Adrenal gland (tissue), 19 donors: ENCODE measurements at places on chromosomes 6 and 20.
A peak's percentile ranks its signal among the peaks of the same experiment; 100 is the strongest.

DNA sequence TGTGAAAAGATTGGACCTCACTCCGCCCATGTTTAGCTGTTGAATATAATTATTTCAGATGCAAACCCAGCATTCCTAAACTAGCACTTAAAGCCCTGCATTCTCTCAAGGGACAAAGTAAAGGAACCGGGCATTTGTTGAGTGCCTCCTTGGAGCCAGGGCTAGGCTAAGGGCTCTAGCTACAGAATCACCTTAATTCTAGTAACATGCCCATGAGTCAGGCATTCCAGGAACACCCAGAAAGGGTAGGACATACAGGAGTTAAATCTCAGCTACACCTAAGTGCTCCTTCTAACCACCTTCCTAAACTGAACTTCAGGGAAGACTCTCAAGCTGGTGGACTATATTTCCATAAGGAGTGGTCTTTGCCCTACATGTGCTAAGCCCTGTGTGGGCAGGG, 89.4 kb downstream of the SLC24A3 start:
- H3K27ac ChIP-seq = no peak overlapping the region
- H3K4me1 ChIP-seq = no peaks in the 10 kb centered on the region
- no peaks in the 10 kb centered on the region for H3K36me3 ChIP-seq
- no peaks in the 10 kb centered on the region for H3K27me3 ChIP-seq
- no peak for DNase-seq

- no peak overlapping the region for H3K27ac ChIP-seq
- DNase-seq = no peak
- no peaks in the 10 kb centered on the region for H3K4me1 ChIP-seq
- H3K27me3 ChIP-seq = no peaks in the 10 kb centered on the region
Measured at GRCh38 chr6:101931766-101932165, 538.3 kb downstream of the GRIK2 start.

DNA sequence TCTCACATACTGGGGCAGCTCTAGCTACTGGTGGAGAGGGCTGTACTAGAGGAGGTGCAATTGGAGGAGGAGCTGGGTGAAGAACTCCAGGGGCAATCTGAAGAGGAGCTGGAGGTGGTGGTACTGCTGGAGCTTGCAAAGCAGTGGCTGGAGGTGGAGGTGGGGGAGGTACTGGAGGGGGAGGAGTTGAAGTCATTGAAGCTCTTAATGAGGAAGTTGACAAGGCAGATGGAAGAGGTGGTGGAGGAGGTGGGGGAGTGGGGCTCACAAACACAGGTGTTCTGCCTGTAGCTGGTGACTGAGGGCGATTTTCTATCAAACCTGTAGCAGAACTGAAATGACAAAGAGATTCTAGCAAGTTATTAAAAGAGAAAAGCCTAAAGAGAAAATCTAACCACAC, 77.6 kb downstream of the WASF1 start:
- H3K36me3 ChIP-seq = no peaks in the 10 kb centered on the region
- no peak overlapping the region for H3K4me3 ChIP-seq
- H3K4me1 ChIP-seq = peaks cover 10% of the 10 kb centered on the region
- H3K27ac ChIP-seq = no peak overlapping the region
- DNase-seq = no peak
- no peaks in the 10 kb centered on the region for H3K27me3 ChIP-seq

DNA sequence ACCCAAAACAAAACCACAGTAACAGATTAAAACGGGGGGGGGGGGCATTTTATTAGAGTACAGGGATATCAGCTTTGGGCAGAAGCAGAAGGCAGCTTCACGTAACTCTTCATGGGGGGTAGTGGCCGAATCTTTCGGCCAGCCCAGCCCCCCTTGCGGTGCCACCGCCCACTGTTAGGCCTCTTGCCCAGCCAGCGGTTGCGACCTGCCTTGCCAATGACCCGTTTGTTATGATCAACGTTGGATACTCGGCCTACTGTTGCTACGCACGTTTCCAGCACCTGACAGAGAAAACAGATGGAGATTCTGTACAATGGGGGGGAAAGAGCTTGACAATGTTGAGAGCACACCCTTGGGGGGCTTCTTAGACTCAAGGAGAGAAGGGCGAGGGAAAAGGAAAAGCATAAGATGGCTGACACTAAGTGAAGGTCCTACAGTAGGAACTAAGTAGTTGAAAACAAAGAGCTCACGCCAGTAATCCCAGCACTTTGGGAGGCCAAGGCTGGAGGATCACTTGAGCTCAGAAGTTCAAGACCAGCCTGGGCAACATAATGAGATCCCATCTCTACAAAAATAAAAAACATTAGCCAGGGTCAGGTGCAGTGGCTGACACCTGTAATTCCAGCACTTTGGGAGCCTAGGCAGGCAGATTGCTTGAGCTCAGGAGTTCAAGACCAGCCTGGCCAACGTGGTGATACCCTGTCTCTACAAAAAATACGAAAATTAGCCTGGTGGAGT, 724 bp upstream of the CUL7 start:
- H3K4me3 ChIP-seq = no peak overlapping the region
- no peaks in the 10 kb centered on the region for H3K36me3 ChIP-seq
- H3K4me1 ChIP-seq = peaks cover 20% of the 10 kb centered on the region
- peak overlapping the region; percentile 47 for H3K27ac ChIP-seq
- H3K27me3 ChIP-seq = no peaks in the 10 kb centered on the region
- peak; percentile 13 for DNase-seq

DNA sequence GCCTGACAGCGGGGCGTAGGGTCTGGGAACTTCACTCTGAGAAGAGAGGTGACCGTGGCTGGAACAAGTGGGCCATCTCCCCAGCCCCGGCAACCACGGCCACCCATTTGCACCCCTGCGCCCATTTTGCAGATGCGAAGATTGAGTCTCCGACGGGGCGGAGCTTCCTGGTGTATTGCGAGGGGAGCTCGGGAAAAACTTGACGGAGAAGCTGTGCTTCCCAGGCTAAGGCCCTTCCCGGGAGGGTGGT, 653 bp downstream of the ZNF335 start:
- H3K4me3 ChIP-seq = peak overlapping the region; percentile 80
- H3K4me1 ChIP-seq = peaks cover 15% of the 10 kb centered on the region
- DNase-seq = no peak

- H3K36me3 ChIP-seq = no peaks in the 10 kb centered on the region
- peaks cover 38% of the 10 kb centered on the region for H3K27me3 ChIP-seq
- no peaks in the 10 kb centered on the region for H3K4me1 ChIP-seq
- DNase-seq = peak; percentile 88
- no peak overlapping the region for H3K4me3 ChIP-seq
- no peak overlapping the region for H3K27ac ChIP-seq
Measured at GRCh38 chr20:62971950-62972844, 19.7 kb downstream of the SLC17A9 start.

- H3K27ac ChIP-seq = peak overlapping the region; percentile 95
- no peaks in the 10 kb centered on the region for H3K4me1 ChIP-seq
- no peak overlapping the region for H3K4me3 ChIP-seq
- H3K36me3 ChIP-seq = no peaks in the 10 kb centered on the region
Measured at GRCh38 chr20:35616465-35617396, 1.1 kb downstream of the SPAG4 start.

DNA sequence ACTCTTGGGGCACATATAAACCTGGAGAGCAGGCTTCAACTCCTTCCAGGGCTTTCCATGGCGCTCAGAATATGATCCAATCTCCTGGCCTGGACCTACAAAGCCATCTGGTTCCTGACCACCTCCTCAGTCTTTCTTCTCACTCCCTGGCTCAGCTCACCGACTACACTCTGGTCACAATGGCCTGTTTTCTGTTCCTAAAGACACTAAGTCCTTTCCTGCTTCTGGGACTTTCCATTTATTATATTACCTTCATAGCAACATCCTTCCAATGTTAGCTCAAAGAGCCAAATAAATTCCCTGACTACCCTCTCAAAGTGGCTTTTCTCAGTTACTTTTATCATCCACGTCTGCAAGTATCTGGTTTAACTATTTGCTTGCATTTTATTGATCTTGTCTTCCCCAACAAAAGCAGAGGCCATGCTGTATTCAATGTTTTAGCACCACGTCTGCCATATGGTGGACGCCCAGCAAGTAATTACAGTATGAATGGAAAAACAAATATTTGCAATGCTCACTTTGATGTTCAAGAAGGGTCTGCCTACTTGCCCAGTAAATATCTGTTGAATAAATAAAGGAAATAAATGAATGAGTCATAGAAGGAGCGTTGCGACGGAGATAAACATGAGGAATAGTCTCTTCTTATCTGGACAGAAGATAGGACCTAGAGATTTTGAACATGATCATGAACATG, 328.4 kb downstream of the ESR1 start:
- no peak overlapping the region for H3K4me3 ChIP-seq
- no peaks in the 10 kb centered on the region for H3K27me3 ChIP-seq
- H3K36me3 ChIP-seq = no peaks in the 10 kb centered on the region

GRCh38 chr6:111812060-111813038, 60.9 kb downstream of the FYN start:
- H3K36me3 ChIP-seq = no peaks in the 10 kb centered on the region
- H3K27me3 ChIP-seq = no peaks in the 10 kb centered on the region
- no peak overlapping the region for H3K27ac ChIP-seq
- no peaks in the 10 kb centered on the region for H3K4me1 ChIP-seq
- no peak for DNase-seq

- no peak overlapping the region for H3K27ac ChIP-seq
- peaks cover 6% of the 10 kb centered on the region for H3K4me1 ChIP-seq
- no peak overlapping the region for H3K4me3 ChIP-seq
- no peaks in the 10 kb centered on the region for H3K36me3 ChIP-seq
- no peaks in the 10 kb centered on the region for H3K27me3 ChIP-seq
Measured at GRCh38 chr20:53899351-53900167, 170.8 kb downstream of the BCAS1 start.

- no peak overlapping the region for H3K4me3 ChIP-seq
- no peaks in the 10 kb centered on the region for H3K36me3 ChIP-seq
- H3K27me3 ChIP-seq = no peaks in the 10 kb centered on the region
- no peak for DNase-seq
Measured at GRCh38 chr6:104483225-104483834, 376.4 kb downstream of the HACE1 start.

DNA sequence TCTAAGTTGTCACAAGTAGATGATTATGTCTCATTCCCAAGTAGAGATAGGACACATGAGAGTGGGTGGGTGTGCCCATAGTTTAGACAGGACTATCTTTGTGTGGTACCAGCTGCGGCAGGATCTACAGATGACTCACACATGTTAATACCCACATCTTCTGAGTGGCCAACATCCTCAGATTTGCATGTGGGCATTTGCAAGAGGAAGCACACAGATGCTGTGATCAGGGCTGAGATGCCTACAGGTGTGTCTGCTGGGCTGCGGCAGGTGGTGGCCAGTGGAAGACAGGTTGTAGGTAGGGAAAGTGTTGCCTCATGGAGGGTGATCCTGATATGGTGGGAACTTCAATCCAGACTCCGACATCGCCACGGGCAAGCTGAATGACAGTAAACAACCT, 50.8 kb downstream of the UTRN start:
- H3K4me1 ChIP-seq = peaks cover 36% of the 10 kb centered on the region
- H3K27ac ChIP-seq = no peak overlapping the region
- H3K36me3 ChIP-seq = no peaks in the 10 kb centered on the region
- H3K4me3 ChIP-seq = no peak overlapping the region
- DNase-seq = no peak
- H3K27me3 ChIP-seq = no peaks in the 10 kb centered on the region

DNA sequence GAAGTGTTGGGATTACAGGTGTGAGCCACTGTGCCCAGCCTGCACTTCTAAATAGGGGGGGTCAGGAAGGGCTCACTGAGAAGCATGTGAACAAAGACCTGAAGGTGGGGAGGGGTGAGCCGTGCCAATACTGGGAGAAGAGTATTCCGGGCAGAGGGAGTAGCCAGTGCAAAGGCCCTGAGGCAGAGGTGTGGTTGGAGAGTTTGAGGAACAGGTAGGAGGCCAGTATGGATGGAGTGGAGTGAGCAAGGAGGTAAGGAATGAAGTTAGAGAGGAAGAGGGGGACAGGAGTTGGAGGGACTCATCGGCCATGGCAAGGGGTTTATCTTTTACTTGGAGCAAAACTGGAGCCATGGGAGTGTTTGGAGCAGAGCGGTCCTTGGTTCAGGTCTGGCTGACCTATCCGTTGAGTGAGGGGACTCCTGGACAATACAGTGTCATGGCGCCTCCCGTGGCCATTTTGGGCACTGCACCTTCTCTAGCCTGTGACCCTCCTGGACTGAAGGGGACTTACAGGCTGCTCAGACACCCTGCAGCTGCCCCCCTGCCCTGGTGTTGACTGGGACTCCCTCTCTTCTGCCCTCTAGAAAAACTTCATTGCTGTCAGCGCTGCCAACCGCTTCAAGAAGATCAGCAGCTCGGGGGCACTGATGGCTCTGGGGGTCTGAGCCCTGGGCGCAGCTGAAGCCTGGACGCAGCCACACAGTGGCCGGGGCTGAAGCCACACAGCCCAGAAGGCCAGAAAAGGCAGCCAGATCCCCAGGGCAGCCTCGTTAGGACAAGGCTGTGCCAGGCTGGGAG, 12.1 kb downstream of the FOXS1 start:
- peaks cover 23% of the 10 kb centered on the region for H3K4me1 ChIP-seq
- H3K27ac ChIP-seq = no peak overlapping the region
- no peaks in the 10 kb centered on the region for H3K36me3 ChIP-seq
- peak; percentile 49 for DNase-seq

GRCh38 chr6:169289619-169290339, 36.1 kb upstream of the THBS2 start:
- no peaks in the 10 kb centered on the region for H3K27me3 ChIP-seq
- peaks cover 8% of the 10 kb centered on the region for H3K4me1 ChIP-seq
- H3K36me3 ChIP-seq = no peaks in the 10 kb centered on the region
- no peak for DNase-seq

GRCh38 chr6:81822568-81822967, 70.1 kb upstream of the TENT5A start:
- H3K4me3 ChIP-seq = no peak overlapping the region
- DNase-seq = no peak
- H3K4me1 ChIP-seq = no peaks in the 10 kb centered on the region
- H3K27ac ChIP-seq = no peak overlapping the region
- no peaks in the 10 kb centered on the region for H3K36me3 ChIP-seq
- no peaks in the 10 kb centered on the region for H3K27me3 ChIP-seq

DNA sequence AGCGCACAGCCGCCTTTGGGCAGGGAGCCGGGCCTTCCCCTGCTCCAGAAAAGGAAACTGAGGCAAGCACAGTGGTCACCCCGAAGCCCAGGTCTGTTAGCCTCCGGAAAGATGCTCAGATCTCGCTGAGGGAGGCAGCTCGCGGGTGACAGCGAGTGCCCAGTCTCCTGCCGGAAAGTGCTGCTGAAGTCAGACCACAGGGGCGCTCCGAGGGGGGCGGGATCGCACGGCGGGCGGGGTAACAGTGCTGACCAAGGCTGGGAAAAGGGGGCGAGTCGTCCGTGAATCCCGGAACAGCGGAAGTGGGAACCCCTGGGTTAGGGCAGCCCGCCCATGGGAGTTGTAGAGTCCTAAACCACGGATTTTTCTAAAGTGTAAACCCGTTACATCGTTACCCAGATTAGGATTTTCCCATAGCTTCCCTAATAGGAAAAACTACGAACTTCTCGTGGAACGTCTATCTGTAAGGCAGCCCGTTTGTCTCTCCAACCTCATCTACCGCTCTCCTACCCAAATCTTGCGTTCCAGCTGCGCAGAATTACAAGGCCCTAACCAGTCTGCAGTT, 504 bp downstream of the VPS16 start:
- H3K27ac ChIP-seq = no peak overlapping the region
- H3K36me3 ChIP-seq = no peaks in the 10 kb centered on the region
- H3K4me3 ChIP-seq = peak overlapping the region; percentile 69
- DNase-seq = peak; percentile 64
- peaks cover 17% of the 10 kb centered on the region for H3K4me1 ChIP-seq
